ENCODE measurements at places on chromosomes 2 and 18. TPM values are rescaled to one million over a fixed set of nuclear protein-coding genes. Genes with fewer than 3 reads are reported as not detected.

The ZSWIM2 gene
- total RNA-seq: not detected

DNA sequence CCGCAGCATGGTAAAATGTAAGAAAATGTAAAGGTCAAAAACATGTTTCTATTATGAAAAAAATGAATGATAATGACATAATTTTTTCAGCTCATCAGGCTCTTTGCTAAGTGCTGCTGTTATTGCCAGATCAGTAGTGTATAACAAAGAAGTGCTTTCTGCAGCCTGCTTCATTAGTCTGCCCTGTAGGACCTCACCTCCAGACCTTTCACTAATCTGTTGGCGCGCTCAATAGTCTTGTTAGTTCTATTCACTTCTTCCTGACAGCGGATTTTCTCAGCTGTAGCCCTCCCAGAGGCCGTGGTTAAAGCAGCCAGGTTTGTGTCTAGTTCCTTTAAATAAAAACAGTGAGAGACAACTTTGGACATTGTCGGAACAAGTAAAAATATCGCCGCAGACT lies 97.7 kb downstream of the CDCA7 start:
- H3K27me3 ChIP-seq: peaks cover 9% of the 10 kb centered on the region
- no peak overlapping the region for H3K4me3 ChIP-seq
- peaks cover 10% of the 10 kb centered on the region for H3K4me1 ChIP-seq
- no peak overlapping the region for H3K27ac ChIP-seq

The KCMF1 gene
- total RNA-seq: 81.0 TPM

The CD226 gene
- 46.4 TPM for total RNA-seq

The GAREM1 gene
- total RNA-seq: 0.06 TPM

- H3K27ac ChIP-seq: no peak overlapping the region
- no peak overlapping the region for H3K4me3 ChIP-seq
- H3K36me3 ChIP-seq: no peaks in the 10 kb centered on the region
- no peak for DNase-seq
- peaks cover 13% of the 10 kb centered on the region for H3K4me1 ChIP-seq
Measured at GRCh38 chr2:102100371-102101096, 42.0 kb upstream of the IL1R1 start.

GRCh38 chr2:173574324-173575112 lies 219.8 kb downstream of the CDCA7 start:
- no peak overlapping the region for H3K4me3 ChIP-seq
- H3K36me3 ChIP-seq: no peaks in the 10 kb centered on the region
- no peak overlapping the region for H3K27ac ChIP-seq
- peaks cover 14% of the 10 kb centered on the region for H3K27me3 ChIP-seq
- peaks cover 4% of the 10 kb centered on the region for H3K4me1 ChIP-seq
- DNase-seq: no peak

- no peak overlapping the region for H3K4me3 ChIP-seq
- peaks cover 11% of the 10 kb centered on the region for H3K4me1 ChIP-seq
- no peaks in the 10 kb centered on the region for H3K27me3 ChIP-seq
- no peak overlapping the region for H3K27ac ChIP-seq
- peaks cover 5% of the 10 kb centered on the region for H3K36me3 ChIP-seq
Measured at GRCh38 chr2:41719756-41720155, 328.1 kb upstream of the PKDCC start.

The CYP27C1 gene
- not detected for total RNA-seq
